Suppressor macrophage treated with lipopolysaccharide for 4 hours (primary cell): ENCODE measurements at places on chromosomes 4 and X.
A peak's percentile ranks its signal among the peaks of the same experiment; 100 is the strongest.

DNA sequence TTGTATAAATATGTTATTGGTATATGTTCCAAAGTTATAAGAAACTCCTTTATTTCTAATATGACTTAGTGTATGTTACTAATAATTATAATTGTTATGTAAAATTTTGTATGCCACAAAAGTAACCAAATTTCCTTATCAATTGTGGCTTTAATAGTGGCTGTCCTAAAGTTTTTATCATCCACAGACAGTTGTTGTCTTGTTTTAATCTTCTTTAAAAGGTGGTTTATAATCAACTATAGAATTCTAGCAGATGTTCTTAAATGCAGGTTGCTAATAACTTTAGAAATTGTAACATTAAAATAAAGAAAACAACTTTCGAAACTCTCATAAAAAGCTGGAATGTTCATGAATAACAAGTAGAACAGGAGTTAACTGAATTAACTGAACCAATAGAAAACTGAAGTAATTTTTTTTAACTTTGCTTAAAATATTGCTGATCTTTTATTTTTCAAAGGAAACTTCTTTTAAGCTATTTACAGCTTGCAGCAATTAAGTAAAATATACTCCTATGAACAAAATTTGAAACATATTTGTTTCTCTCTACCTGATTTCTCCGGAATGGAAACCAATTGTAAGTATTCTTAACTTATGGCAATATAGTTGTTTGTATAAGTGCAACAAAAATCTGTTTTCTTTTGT lies 24.3 kb downstream of the HSD17B11 start:
- DNase-seq, result no peak

DNA sequence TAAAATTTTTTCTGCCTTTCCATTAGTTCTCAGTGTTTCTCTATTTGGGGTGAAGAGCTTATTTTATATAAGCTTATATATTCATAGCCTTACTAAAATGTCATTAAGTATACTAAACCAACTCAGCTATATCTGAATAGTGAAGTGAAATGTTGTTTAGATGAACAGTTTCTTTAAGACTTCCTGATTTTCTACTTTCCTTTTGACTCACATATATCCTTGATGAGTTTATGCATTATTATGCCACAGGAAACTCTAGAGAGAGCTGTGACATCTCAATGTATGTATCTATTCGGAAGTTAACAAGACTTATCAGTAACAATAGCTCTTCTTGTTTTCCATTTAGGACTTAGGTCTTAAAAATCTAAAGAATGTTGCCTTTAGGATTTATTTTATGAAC lies 1491.8 kb upstream of the IGFBP7 start:
- no peak for DNase-seq

- DNase-seq, result no peak
These were observed 208.0 kb downstream of the PRDM5 start for GRCh38 chr4:120714417-120715010.

GRCh38 chrX:131704136-131704695 lies 160.3 kb downstream of the OR13H1 start:
- no peak for DNase-seq

DNA sequence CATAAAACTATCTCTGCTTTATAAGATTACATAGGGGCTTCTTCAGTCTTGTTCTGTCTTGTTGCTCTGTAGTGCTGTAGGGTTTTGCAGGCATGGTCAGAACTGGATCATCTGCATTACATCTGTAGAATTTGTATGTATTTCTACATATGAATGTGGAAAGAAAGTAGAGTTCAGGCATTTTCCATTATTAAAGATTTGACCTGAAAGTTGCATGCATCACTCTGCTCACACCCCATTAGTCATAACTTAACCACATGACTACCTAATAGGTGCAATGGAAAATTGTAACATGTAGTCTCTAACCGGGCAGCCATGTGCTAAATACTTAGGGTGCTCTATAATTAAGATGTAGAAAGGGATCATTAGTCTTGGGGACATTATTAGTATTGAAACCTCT lies 45.7 kb upstream of the AGA start:
- DNase-seq, result no peak

GRCh38 chr4:180860089-180860720 lies 1383.0 kb upstream of the TENM3 start:
- DNase-seq, result no peak

- peak; percentile 37 for DNase-seq
These were observed 65.5 kb downstream of the CRMP1 start for GRCh38 chr4:5827108-5828004.

- DNase-seq, result no peak
These were observed 206.5 kb upstream of the ANXA10 start for GRCh38 chr4:167885872-167886271.

DNA sequence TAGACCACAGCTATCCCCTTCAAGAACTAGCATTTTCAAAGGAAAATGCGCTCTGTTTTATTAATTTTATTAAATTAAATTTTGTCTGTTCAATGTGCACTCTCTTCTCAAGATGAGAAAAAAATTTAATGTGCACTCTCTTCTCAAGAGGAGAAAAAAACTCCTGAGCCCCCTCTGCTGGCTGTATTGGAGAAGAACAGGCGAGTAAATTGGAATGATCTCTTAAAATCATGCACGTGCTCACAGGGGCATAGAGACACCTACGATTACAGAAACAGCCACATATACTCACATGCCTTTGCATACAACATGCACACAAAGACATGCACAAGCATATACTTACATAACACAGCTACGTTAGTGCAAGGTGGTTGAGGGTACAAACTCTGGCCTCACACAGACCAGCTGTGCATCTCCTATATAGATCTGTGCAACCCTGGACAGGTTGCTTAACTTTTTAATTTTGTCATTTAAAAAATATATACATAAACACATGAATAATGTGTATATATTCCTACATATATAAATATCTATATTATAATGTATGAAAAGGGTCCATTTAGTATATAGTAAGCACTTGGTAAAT lies 176.2 kb upstream of the CXorf66 start:
- DNase-seq, result peak; percentile 37

GRCh38 chr4:147633113-147633512 lies 15.9 kb downstream of the TMEM184C start:
- no peak for DNase-seq

DNA sequence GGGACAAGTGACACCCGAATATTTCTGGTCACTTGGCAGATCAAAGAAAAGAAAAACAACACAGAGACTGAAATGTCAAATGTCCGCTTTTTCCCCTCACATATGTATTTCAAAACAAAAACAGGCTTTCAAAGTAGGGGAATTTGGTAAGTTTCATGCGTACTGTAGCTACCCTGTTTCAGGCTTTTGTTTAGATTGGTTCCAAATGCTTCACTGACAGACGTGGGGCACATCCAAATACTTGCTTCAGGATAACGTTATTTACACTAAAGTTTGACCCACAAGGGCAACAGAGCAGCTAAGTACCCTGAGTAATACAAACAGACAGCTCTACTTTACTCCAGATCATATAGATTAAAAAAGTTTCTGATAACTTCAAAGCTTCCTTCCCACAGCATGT lies 804.5 kb upstream of the POU3F4 start:
- no peak for DNase-seq

- DNase-seq, result no peak
These were observed 514.6 kb upstream of the KLHL4 start for GRCh38 chrX:87003031-87003430.

- DNase-seq, result no peak
These were observed 639.7 kb downstream of the TRIML1 start for GRCh38 chr4:188778905-188779304.

DNA sequence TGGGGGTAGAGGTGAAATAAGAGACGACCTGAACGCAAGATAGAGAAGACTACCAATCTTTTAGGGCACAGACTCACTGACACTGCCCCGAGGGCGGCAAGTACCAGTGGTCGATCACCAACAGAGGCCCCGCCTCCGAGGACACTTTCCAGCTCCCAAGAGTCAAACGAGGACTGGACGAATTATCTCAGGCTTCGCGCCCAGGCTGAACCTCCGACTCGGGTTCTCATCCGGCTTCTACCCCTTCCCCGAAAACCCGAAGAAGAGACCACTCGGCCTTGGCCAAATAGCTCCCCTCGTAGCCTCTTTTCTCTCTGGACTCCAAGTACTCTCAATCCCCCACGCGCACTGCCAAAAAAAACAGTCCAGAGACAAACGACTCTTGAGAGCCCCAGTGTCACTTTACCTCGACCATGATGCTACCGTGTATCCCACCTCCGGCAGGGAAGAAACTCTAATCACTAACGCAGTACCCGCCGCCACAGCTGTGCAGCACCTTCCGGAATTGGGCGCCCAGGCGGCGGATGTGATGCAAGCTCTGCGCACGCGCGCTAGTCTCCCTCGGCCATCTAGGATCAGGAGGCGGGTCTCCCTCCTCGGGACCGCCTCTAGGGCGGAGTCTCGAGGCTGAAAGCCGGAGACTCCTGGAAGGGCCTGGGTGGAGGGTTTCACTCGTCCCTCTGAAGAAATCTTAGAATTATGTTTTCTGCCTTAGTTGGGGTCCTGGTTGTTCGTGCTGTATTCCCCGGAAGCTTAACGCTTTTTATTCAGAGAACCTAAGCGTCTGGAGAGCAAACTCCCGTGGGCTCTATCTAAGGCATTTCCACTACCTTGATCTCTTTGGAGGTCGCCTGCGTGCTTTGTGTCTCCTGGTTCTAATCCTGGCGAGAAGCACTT lies at the start of gene PLRG1:
Gene PLRG1, minus strand, starts transcription at position 507 of the 897 bp plus-strand sequence. Its CDS starts 92 bp downstream, at position 415.
- peak; percentile 99 for DNase-seq

DNA sequence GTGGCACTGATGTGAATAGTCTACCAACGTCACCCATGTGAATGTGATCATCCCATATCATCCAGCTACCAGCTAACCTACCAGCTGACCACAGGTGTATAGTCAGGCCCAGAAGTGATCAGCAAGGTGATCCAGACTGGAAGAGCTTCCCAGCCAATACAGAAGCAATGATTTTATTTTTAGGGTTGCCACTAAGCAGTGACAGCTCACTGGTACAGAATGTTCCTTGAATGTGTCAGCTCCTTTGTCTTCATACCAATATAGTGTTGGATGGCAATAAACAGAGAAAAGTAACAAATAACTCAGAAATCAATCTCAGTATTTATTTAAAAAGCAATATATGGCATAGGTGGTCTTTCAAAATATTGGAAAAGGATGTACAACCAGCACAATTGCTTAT lies 361.8 kb upstream of the CPEB2 start:
- no peak for DNase-seq

GRCh38 chr4:41436419-41436818 lies 101.5 kb upstream of the LIMCH1 start:
- no peak for DNase-seq

- DNase-seq, result no peak
These were observed 97.1 kb downstream of the IQCM start for GRCh38 chr4:149718500-149718899.

DNA sequence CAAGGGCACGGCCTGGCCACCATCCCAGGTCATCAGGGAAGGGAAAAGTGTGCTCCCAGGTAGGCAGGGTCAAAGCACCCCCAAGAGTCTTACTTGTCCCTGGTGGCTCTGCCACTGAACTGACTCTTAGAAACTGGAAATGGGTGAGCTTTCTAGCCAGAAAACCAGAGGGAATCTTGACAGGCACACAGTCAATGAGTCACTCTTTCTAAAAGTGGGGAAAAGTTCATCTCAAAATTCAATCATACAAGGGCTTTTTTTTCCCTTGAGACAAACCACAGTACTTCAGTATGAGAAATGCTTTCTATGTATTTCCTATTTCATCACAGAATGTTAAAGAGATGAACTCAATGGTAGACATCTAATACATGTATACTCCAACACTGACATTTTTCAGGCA lies 12.5 kb downstream of the HPF1 start:
- peak; percentile 7 for DNase-seq

DNA sequence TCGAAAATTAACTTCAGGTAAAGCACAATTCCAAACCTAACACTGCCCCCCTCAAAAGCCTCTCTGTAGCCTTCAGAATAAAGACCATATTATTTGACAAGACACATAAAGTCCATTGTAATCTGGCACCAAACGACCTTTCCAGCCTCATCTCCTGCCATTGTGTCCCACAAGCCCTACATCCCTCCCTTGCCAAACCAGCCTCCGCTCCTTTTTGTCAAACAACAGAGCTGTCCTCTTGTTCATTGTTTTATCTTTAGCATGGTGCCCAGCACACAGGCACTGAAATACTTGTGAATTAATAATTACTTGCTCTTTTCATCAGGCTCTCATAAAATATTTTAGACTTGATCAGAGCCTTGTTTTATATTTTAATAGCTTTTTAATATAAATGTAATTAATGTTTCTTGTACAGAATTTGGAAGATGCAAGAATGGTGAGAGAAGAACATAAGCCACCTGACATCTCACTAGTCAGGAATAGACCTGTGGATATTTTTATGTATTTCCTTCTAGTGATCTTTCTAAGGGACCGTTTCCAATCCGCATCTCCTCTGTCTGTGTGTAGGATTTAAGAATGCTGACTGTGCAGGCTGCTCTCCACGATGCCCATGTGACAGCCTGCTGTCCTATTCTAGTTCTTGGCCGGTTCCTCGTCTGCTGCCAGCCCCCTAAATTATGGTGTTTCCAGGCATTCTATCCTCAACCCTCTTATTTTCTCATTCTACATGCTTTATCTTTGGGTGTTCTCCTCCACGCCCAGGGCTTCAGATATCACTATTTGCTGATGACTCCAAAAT lies 3.0 kb upstream of the IRF2 start:
- DNase-seq, result no peak
